NCI-H446 treated with DMSO at 0.1 percent for 48 hours (cell line): ENCODE measurements at places on chromosomes 4 and X.

DNA sequence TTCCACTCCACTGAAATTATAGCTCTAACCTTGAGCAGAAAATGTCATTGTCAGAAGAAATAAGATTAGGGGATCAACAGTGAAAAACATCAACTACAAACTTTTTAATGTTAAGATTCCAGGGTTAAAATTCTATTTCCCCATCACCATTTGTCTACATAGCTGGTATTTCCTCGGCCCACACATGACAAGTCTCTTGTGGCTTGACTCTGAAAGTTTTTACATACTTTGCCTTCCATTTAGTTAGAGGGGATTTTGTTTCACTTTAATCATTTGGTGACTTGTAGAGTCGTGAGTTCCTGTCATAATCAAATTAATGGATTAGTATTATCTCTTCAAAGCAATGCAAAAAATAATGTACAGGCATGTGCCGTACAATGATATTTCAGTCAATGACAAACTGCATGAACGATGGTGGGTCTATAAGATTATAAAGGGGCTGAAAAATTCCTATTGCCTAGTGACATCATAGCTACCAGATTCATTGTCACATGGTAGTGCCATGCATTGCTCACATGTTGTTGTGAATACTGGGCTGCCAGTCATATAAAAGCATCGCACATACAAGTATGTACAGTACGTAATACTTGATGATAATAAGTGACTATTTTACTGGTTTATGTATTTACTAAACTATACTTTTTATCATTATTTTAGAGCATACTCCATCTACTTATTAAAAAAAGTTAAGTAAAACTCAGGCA is 72.0 kb downstream of the ING2 start:
- DNase-seq: no peak

DNA sequence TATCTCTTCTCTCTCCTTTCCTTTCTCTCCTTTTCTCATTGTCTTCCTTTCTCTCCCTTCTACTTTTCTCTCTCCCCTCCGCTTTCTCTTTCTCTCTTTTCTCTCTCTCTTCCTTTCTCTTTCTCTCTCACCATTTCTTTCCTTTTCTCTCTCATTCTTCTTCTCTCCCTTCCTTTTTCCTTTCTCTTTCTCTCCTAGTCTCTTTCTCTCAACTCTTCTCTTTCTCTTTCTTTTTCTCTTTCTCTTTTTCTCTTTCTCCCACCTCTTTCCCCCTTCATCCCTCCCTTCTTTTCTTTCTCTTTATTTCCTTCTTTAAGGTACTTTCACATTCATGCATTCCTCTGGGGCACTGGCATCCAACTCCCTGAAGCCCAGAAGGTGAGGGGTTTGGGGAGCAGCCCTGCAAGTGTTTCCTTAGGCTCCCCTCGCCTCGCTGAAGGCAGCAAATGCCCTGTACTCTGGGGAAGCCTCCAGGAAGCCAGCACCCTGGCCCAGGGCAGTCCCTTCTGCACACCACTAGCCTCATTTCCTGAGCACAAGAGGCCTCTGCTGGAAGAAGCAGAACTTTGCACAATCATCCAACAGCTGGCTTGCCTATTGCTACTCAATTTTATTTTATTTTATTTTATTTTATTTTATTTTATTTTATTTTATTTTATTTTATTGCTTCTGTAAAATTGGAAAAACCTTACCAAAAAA is 124.2 kb downstream of the NFKB1 start:
- no peak for DNase-seq

DNA sequence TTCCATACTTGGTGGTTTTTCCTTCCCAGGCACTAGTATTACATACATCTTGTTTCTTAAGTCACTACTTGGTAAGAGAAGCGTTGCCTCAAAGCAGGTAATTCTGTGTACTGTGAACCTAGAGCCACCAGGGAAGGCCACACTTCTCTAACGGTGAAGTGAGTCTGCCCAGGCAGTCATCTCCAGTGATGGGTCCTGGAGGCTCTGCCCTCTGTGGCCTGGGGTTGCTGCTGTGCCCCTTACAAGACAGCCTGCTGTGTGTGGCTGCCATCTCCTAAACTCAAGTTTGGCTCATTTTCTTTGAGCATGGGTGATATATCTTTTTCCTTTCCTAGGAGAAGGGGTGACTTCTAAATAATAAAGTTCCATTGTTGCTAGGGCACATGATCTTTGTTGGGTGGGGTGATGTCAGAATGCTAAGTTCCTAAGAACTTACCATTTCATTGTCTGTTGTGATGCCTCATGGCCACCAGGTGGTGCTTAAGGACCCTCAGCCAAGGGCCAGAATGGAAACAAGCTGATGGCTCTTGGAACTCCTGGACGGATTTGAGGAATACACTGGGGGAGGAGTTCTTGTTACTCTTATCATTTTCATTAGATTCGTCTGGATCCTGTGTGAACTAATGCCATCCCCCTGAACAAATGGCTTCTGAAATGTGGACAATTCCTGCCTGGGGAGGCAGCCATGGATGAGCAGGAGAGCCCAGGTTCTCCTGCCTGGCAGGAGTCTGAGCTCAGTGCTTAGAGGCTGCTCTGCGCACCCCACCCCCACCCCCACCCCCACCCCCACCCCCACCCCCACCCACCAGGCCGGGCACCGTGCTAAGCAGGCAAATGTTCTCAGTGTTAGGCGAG is 41.1 kb upstream of the WDR1 start:
- DNase-seq: peak; percentile 6

DNA sequence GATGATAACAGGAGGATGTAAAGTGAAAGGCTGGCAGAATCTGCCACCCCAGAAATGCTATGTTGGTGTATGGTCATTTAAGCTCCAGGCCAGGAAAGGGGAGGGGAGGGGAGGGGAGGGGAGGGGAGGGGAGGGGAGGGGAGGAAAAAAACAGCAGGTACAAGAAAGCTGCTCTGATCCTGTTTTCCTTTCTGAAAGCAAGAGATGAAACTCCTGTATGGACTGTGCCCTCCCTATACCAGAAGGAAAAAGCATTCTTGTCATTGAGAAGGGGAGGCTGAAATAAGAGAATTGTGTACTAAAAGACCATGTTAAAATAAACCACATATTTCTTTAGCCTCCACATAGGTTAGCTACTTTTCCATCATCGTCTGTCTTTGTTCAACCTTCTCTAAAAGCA is 179.5 kb downstream of the NLGN4X start:
- DNase-seq: no peak

- DNase-seq: no peak
Measured at GRCh38 chrX:136147976-136148375, 643 bp downstream of the FHL1 start.

DNA sequence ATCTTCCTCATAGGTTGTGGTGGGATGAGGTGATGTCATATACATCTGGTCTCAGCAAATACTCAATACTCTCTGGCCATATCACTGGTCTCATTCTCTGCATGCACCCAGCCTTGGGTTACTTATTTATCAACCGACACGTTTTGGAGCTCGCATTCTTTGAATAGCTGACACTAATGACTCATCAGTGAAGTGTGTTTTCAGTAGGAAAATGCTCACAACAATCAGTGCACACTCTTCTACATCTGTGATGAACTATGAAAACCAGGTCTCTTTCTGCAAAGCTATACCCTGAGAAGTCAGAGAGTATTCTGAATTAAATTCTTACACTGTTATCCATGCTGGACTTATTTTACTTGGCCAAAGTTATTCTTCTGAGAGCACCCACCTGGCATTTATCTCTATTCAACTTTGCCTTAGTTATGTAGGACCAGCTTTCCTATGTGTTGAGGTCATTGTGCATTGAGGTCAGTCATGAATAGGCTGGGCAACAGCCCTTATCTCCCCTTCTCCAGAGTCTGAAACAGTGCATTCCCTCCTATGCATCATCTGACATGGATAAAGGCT is 58.7 kb upstream of the DHX15 start:
- no peak for DNase-seq

- no peak for DNase-seq
Measured at GRCh38 chr4:19925516-19925915, 326.2 kb upstream of the SLIT2 start.

GRCh38 chrX:122625239-122625638 is 558.8 kb upstream of the GRIA3 start:
- DNase-seq: no peak

- DNase-seq: no peak
Measured at GRCh38 chr4:73731968-73732610, 8.3 kb upstream of the CXCL8 start.

GRCh38 chr4:17812801-17813200 is 2.0 kb downstream of the NCAPG start:
- no peak for DNase-seq

DNA sequence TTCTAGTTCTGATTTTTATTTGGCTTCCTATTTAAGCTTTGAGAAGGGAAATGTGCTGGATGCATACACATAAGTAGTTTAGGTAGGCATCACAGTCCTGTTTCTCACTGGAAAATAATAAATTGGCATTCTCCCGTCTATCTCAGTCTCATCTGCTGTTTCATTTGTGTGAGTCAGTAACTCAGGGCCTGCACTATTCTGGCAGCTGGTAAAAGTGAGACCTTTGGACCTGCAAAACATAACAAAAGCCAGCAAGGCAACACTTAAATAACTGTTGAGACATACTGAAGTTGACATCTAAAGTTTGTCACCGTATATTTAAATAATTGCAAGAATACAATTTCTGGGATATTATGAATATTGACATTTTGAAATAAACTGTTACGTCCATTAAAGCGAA is 8.6 kb upstream of the UBQLN2 start:
- no peak for DNase-seq

DNA sequence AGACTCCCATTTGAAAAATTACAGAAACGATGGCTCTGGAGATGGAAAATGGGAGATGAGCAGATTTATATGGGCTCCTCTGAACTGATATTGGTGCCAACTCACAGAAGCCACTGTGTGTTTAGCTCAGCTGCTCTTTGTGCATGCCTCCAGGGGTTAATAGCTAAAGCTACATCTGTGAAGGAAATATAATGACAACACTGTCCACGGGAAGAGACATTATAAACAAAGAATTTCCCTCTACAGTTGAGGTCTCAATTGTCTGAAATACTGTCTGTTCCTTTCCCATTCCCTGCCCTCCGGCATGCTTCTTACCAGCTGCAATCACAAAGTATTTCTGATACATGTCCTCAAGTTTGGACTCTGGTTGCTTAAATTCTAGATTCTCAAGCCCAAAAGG is 40.4 kb downstream of the PPA2 start:
- DNase-seq: no peak

GRCh38 chrX:103554687-103555424 is 30.5 kb upstream of the TCEAL4 start:
- DNase-seq: no peak

DNA sequence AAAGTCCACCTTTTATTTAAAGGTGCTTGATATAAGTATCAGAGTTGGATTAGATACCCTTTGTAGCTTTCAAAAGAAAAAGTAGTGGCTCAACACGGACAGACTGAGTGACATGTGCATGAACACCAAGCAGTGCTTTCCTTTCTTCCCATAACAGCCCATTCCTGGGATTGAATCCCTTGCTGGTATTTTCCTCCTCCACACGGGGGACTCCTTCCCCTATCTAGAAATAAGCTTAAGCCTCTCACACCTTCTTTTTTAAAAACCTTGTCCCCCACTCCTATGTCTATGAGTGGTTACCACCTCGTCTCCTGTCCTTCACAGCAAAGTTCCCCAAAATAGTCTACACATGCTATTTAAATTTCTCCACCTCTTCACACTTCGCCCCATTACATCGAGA is 5.1 kb downstream of the AP1S2 start:
- DNase-seq: no peak

GRCh38 chr4:47715716-47716416 is 122.0 kb downstream of the CORIN start:
- DNase-seq: no peak

DNA sequence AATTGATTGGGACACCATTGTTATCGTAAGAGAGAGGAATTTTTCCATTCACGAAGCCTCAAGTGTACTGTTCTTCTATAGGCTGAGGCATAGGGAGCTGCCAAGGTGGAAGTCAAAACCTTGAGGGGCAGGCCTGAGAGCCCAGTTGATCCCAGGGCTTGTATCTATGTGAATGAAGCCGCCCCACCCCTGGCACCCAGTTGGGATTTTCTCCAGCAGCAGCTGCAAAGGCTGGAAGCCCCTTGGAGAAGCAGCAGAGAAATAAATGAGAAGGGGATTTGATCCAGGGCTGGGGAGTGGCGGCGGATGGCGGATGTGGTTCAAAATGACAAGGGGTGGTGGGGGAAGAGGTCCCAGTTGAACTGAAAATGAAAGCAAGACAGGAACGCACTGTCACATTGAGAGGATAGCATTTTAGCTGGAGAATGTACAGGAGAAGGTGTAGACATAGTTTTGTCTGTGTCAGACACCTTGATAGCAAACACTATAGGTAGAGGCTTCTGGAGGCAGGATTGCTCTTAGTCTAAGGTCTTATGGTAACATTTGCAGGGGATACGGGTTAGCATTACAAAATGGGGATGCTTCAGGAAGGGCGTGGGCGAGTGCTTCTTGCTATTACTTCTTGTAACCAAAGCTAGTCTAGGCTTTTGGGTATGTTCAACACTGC is 32.6 kb downstream of the DOCK11 start:
- DNase-seq: no peak

DNA sequence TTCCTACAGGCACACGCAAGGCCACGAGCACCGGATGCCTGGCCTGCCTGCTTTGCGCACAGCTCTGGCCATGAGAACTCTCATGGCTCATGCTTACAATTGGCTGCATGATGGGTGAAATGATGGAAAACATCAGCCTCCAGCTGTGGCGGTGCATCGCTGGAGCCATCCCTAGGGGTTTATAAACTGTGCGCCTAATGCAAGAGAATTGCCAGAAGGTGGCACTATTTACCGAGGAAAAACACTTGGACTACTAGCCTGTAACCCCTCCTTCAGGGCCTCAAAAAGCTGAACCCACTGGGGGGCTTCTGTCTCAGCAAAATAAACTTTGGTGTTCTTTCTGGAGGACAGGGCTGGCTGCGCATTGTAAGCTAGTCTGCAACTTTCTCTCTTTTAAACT is 51.9 kb downstream of the PHKA2 start:
- no peak for DNase-seq

GRCh38 chr4:56051029-56051709 is 102.4 kb downstream of the CEP135 start:
- no peak for DNase-seq

- no peak for DNase-seq
Measured at GRCh38 chr4:52861171-52861823, 820 bp upstream of the RASL11B start.

DNA sequence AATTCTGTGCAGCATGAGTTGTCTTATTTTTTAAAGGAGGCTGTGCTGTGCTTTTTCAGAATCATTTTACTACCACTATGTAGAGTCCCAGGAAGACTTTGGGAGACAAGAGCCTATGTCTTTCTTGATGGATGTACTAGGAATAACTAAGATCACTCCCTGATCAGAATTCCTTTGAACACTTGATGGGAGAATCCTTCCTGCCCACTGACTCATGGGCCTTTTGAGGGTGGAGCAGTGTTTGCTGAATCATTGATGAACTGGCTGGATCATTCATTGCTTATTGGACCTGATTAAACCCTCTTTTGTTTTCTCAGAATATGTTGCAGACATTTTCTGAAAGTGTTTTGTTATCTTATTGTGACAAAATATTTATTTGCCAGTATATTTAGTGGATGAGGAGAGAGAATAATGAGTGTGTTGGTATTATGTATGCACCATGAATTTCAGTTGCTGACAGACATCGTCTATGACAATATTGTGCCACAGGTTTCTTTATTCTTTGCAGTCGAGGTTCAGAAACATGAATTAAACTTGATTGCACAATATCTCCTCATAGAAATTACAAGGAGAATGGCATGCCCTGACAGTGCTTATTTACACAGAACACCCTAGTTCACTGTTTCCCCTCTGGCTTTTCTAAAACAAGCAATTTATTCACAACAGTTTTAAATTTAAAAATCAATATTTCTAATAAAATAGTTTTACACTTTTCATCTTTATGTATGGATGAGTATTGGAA is 36.3 kb downstream of the POU4F2 start:
- DNase-seq: no peak
